ENCODE measurements at places on chromosomes 5 and 9.

DNA sequence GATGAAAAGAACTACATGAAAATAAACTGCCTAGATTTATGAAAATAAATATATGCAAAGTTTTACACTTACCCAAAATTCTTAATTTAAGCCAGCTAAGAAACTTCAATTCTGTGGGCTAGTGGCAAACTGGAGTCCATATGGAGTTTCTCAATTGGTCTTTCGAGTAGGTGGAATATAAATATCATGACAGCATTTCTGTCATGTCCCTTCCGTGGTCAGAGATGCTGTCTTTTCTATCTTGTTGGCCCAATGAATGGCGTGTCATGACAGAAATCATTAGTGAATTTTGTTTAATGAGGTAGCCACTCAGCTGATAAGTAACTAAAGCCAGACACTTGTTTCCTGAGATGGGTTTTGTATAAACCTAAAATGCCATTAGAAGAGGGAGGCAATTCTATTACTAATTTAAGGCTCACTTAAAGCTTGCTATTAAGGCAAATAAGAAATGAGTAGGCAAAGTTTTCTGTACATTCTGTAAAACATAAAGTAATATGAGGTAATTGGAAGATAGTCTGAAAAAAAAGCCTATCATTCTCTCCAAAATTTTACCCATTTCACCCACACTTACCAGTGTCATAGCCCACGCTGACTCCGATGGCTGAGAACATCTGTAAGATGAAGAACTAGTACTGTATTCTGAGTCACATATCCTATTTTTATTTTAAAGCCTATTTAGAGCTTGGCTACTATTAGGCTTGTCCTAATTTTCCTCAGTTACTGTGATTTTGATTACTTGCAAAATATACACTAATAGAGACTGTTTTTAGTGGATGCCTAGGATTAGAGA is 419.3 kb upstream of the MEF2C start:
- no peak for DNase-seq

- DNase-seq = peak; percentile 91
Measured at GRCh38 chr9:127538849-127539258, 73.2 kb upstream of the STXBP1 start.

- no peak for DNase-seq
Measured at GRCh38 chr5:169721771-169722170, 84.7 kb downstream of the DOCK2 start.

DNA sequence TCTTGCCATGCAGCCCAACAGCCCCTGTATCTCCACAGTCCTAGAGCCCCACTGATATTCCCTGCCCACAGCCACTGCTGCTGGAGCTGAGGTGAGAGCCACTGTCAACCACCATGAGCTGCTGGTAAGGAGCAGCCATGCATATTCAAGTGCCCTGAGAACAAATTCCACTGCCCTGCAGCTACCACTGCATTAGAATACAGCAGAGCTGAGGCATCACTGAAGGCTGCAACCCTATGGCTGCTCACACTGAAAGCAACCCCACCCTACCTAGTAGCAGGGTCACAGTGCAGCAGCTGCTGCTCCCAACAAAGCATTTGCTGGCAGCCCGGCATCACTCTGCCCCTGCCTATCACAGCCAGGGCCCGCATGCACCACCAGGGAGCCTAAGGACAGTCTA is 68.6 kb downstream of the SKIC3 start:
- DNase-seq = no peak

- DNase-seq = no peak
Measured at GRCh38 chr5:89942171-89942570, 467.4 kb downstream of the CETN3 start.

DNA sequence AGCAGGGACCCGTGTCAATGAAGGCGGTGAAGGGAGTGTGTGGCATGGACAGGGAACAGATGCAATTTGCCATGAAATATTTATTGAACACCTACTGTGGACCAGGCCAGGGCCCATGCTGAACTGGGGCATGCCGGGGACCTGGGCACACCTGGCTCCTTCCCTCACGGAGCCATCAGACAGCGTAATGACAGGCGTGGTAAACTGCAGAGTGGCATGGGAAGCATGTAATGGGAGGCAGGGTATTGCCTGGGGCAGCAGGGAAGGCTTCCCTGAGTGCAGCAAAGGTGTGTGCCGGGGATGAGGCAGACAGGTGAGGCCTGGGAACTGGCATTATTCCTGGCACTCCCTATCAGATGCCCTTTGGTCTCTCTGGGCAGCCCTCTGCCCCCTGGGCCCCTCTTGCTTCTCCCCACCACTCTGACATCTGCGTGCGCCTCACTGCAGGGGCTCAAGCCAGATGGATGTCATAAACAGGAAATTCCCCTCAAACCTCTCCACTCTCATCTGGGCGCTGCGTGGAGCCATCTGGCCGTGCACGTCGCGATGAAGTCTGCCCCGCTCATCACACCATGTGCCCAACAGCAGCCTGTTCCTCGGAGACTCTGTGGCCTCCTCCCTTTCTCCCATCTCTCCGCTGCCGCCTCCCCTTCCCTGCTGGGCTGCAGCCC is 67.6 kb downstream of the HMCN2 start:
- peak; percentile 13 for DNase-seq

- no peak for DNase-seq
Measured at GRCh38 chr5:15472116-15472515, 27.9 kb upstream of the FBXL7 start.

DNA sequence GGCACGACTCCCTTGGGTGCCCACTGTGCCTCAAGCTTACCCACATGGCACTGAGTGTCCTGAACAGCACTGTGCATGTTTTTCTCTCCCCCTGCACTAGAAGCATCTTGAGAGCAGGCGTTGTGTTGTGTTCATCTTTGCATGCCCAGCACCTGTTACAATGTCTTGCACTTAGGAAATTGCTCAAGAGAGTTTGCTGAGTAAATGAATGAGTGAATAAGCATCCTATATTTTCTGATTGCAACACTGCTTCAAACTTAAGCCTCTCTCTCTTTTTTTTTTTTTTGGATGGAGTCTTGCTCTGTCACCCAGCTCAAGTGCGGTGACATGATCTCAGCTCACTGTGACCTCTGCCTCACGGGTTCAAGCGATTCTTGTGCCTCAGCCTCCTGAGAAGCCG is 94.5 kb downstream of the LMNB1 start:
- DNase-seq = no peak

- DNase-seq = no peak
Measured at GRCh38 chr5:76445063-76445462, 42.0 kb downstream of the IQGAP2 start.

- peak; percentile 37 for DNase-seq
Measured at GRCh38 chr5:90386099-90386710, 23.4 kb downstream of the CETN3 start.
